ENCODE measurements at places on chromosomes 11 and 22.

DNA sequence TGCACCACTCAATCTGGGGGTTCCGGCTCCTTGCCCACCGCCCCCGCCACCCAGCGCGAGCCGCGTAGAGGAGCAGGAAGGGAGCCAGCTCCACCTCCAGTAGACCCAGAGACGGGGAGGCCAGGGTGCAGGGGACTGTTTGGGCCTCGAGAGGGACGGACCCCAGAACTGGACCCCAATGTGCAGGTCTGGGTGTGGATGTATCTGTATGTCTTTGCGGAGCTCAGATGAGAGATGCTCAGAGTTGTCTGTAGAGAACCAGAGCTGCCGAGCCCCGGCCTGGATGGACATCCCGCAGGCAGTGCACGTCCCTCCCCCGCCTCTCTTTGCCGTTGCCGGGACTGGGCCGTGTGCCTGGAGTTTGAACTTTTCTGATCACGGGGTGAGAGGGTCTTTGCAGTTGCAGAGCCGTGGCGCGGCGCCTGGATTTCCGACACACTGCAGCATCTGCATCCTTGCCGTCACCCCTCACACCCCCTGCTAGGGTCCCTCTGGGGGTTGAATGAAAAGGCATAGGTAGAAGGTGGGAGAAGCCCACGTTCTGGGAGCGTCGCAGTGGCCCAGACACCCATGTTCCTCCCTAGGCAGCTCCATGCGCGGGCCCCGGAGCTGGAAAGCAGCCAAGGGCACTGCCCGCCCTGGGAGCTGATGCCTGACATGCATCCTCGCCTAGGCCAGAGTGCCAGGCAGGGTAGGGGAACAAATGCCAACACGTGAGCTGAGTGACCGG lies 105.2 kb downstream of the KCNQ1 start:
- DNase-seq = no peak

GRCh38 chr11:8480858-8481257 lies 113.2 kb downstream of the STK33 start:
- DNase-seq = no peak

GRCh38 chr22:43876866-43877509 lies 14.7 kb upstream of the SULT4A1 start:
- no peak for DNase-seq

DNA sequence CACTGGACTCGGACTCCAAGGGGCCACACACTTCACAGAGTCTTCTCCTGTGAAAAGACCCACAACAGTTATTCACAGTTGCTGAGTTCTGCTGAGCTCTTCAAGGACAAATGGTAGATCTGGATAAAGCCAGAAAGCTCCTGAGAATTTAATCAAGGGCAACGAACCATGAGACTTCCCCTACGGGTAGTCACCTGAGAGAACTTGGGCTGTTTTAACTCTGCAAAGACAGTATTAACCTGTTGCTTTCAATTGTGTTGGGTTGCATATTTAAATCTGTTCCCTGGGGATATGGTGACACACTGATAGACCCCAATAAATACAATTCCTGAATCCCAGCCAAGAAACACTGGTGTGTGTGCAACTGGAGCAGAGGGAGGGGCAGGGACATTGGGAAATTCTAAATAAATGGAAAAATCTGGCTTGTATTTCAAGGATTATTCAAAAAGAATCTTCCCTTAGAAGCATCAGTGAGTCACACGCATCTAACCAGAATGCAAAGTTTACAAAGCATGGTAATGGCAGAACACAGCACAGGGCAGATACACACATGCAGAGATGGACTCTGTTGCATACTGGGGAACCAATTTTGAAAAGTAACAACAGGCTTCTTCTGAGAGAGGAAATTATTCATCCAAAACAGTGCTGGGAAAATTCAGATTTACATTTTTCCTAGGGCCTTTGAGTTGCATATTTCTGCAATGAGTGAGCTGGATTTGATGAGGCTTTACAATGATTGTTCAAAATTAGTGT lies 4.0 kb downstream of the KCNJ1 start:
- DNase-seq = no peak

GRCh38 chr11:111461460-111462235 lies 50.5 kb downstream of the BTG4 start:
- no peak for DNase-seq

- no peak for DNase-seq
Observed at GRCh38 chr11:111736181-111736590, 30.0 kb downstream of the PPP2R1B start.

DNA sequence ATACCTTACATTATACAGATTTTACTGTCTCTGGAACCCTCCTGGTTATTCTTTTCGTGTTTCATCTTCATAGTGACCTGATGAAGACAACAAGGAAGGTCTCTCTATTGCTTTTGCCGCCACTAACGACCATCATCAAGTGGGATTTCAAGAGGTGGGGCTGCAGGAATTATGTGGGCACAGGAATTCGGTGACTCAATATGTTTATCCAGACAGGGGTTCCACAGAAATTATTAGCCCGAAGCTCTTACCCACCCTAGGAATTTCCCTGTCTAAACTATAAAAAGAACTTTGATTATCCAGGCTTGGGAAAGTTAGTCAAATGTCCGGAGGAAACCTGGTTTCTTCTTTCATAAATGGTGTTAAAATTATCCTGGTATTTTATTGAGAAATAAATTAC lies 566.8 kb upstream of the TENM4 start:
- no peak for DNase-seq
